Glomerular endothelial cell (primary cell): ENCODE measurements at places on chromosomes 1 and 21.

DNA sequence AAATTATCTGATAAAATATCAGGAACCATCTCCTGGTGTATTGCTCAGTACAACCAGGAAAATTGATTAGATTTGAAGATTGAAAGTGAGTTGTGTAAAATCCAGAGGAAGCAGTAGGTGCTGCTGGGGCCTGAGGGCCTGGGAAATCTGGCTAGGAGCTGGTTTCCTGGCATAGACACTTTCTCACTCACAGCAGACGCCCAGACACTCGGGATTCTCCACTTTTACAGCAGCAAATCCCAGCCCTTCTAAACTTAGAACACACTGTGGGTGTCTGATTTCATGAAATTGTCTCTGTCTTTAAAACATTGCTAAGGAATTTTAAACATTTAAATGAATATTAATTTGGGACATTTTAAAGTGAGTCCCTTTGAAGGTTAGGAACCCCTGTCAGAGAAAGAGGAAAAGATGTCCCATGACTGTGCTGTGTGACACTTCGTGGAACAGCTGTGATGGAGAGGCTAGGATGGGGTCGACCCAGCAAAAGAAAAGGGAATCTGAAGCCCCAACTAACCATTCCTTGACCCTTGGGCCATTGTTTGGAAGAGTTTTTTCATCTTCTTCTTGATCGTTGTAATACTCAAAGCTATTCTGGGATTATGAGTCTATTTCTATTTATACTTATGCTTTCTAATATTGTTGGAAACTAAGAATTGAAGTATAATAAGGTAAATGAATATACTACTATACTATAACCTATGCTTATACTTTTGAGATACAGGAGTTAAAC, 49.0 kb upstream of the VAMP3 start:
- DNase-seq: no peak

GRCh38 chr1:36599828-36600227, 117.1 kb upstream of the CSF3R start:
- DNase-seq: no peak

DNA sequence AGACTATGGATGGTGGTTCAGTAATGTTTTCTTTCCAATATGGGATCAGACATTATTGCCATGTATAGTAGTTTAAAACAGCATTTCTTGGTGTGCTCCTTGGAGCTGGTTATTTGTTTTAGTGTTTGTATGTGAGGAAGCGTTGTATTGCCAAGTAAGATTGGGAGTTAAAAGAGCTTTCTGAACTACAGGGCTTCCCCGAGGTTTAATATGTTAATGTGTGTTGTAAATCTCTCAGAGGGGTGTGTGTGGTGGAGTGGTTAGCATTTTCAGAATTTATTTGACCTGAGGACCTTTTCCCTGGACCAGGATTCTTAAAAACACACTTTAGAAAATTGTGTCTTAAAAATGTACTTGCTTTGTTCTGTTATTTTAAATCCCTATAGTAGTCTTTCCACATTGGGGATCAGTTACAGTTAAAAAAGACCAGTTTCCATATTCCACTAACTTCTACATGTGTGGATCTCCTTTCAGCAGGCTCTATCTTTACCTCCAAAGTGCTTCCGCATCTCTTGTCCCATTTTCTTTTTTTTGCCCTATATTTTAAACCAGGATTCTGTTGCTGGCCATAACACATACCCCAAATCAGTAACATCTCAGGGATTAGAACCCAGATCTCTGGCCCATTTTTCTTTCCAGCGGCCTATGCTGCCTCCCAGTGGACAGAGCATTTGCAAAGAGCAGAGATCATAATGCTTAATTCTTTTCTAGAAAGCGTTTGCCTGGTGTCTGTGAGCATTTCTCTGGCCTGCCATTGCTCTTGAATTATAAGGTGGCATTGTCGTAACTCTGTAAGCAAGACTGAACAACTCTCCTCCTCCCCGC, 58.6 kb downstream of the PBX1 start:
- no peak for DNase-seq

DNA sequence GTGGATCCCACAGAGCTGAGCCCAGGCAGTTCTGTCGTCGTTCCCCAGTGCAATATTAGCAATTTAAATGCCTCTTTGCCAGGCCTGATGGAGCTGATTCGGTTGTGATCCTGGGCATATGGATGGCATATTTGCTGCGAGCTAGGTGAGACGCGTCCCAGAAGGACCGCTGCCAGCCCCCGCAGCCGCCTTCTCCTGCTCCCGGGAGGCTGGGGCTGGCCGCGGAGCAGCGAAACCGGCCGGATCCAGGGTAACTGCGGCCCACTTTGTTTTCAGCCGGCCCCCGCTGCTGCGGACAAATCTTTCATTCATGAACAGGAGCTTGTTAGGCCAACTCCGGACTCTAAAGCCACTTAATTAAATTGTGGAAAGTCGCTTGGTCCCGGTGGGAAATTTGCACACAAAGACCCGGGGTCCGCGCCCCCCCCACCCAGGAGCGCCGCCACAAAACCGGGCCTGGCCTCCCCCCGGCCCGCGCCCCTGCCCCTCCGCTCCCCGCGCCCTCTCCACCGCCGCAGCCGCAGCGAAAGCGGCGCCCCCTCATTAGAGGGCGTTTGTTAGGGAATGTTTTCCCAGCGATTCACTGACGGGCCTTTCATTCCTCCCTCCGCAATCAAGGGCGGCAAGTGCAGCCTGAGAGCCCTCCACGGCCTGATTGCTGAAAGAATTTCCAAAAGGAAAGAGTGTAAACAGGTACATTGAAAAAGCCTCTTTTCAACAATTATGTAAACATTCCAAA, 383.3 kb downstream of the RRAGC start:
- no peak for DNase-seq
